Calu3 (cell line): ENCODE measurements at places on chromosomes 5 and 9. TPM values are rescaled to one million over a fixed set of nuclear protein-coding genes. Genes with fewer than 3 reads are reported as not detected.
A peak's percentile ranks its signal among the peaks of the same experiment; 100 is the strongest.

Gene SPZ1
- not detected in 2 replicates for total RNA-seq

GRCh38 chr5:160539431-160539830 is 117.8 kb downstream of the PTTG1 start:
- DNase-seq, result no peak

GRCh38 chr5:612498-613424 is 621 bp downstream of the CEP72 start:
- DNase-seq, result peak; percentile 36

DNA sequence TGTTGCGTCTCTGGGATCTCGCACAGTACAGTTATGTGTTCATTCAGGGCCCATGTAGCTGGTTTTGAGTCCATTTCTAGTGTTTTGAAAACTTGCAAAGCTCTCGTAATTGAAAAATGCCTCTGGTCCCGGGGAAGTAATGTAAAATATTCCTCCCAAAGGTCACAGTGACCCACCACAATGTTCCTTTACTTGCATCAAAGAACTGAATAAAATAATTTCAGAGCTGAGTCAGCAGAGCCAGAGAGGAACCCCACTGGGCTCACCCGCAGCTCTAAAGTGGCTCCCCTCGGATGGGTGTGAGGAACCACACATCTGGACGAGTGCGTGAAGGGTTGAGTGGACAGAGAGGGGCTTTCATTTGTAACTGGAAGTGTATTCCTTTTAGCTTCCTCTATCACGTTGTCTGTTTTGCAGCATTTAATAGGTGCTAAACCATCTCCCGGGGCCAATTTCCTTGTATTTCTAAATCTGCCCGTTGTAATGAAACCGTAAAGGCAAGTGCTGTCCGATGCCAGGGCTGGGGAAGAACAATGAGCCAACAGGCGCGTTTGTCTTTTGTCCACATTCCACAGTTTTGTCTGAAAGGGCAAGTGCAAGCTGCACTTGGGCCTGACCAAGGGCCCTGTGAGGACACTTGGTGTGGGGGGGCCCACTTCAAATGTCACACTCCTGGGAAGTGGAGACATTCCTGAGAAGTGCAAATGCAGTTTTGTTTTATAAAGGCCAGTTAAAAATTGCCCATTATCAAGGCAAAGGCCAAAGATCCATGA is 29.9 kb downstream of the COL5A1 start:
- no peak for DNase-seq

DNA sequence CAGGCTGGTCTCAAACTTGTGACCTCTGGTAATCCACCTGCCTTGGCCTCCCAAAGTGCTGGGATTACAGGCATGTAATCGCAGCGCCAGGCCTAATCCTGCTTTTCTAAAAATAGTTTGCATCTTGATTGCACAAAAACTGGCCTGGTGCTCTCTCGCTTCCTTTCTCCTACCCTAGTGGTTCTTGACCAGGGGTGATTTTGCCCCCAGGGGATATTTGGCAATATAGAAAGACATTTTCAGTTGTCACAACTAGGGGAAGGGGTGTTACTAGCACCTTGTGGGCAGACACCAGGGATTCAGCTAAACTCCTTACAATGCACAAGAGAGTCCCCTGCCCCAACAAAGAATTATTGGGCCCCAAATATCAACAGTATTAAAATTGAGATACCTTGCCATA is 139.8 kb downstream of the DROSHA start:
- DNase-seq, result no peak
